Fibroblast of skin of back (primary cell): ENCODE measurements at places on chromosomes 2 and 18.

GRCh38 chr2:71813807-71814470 lies 333.7 kb downstream of the CYP26B1 start:
- DNase-seq, result peak; percentile 73

- no peak for DNase-seq
Observed at GRCh38 chr2:119647440-119648169, 31.4 kb upstream of the TMEM177 start.

- no peak for DNase-seq
Observed at GRCh38 chr2:26475037-26475436, 2.9 kb downstream of the OTOF start.

- peak; percentile 36 for DNase-seq
Observed at GRCh38 chr2:11708106-11708505, 38.1 kb upstream of the NTSR2 start.

DNA sequence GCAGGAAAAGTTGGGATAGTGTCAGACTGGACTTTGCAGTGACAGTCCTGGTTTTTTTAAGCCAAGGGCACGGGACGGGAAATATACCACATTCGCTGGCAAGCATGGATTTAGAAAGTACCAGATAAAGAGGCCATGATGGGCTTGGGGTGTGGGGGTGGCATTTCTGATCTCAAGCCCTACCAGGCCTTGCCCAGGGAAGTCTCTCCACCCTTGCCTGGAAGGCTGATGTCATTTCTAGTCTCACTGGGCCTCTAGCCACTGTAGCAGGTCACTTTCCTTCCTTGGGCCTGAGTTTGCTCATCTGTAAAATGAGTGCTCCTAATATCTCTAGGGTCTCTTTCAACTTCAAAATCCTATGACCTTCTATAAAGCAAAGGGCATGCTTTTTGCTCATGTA lies 1.8 kb downstream of the ZBTB7C start:
- DNase-seq, result no peak

- no peak for DNase-seq
Observed at GRCh38 chr2:111058264-111058663, 62.5 kb upstream of the BCL2L11 start.

- peak; percentile 73 for DNase-seq
Observed at GRCh38 chr2:75558786-75559679, 1.7 kb downstream of the EVA1A start.

GRCh38 chr2:162092008-162092390 lies 18.0 kb upstream of the DPP4 start:
- DNase-seq, result no peak
